ENCODE measurements at places on chromosomes 6 and 20. TPM values are rescaled to one million over a fixed set of nuclear protein-coding genes. Genes with fewer than 3 reads are reported as not detected.
A peak's percentile ranks its signal among the peaks of the same experiment; 100 is the strongest.

GRCh38 chr6:130955755-130956154 lies 107.3 kb downstream of the EPB41L2 start:
- H3K27me3 ChIP-seq, result no peaks in the 10 kb centered on the region
- no peaks in the 10 kb centered on the region for H3K4me1 ChIP-seq
- H3K4me3 ChIP-seq, result no peak overlapping the region
- no peak for DNase-seq

The SLC22A16 gene
- total RNA-seq, result not detected

- H3K27ac ChIP-seq, result peak overlapping the region; percentile 14
- peak overlapping the region; percentile 4 for H3K4me3 ChIP-seq
- H3K4me1 ChIP-seq, result peaks cover 7% of the 10 kb centered on the region
- no peaks in the 10 kb centered on the region for H3K27me3 ChIP-seq
- peaks cover 16% of the 10 kb centered on the region for H3K36me3 ChIP-seq
Observed at GRCh38 chr6:38572186-38572813, 67.4 kb downstream of the BTBD9 start.

DNA sequence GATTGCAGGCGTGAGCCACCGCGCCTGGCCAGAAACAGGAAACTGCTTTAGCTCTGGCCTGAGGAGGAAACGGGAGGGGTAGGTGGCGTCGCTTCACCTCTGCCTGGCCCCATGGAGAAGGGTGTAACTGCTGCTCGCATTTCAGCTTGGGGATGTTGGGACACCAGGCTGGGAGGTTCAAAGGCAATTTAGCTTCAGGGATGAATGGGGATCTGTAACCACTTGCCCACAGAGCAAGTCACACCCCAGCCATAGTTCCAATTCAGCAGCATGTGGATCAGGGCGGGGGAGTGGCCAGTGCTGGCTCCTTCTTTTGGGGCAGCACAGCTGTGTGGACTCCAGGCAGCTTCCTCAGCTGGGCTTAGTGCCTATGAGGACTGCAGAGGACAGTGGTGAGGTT lies 34.8 kb upstream of the NUP153 start:
- H3K4me1 ChIP-seq, result no peaks in the 10 kb centered on the region
- DNase-seq, result no peak
- H3K27ac ChIP-seq, result no peak overlapping the region
- no peaks in the 10 kb centered on the region for H3K27me3 ChIP-seq
- H3K36me3 ChIP-seq, result no peaks in the 10 kb centered on the region

The DIDO1 gene
- total RNA-seq, result 51.9 TPM

GRCh38 chr6:102944475-102944874 lies 1551.0 kb downstream of the GRIK2 start:
- no peaks in the 10 kb centered on the region for H3K4me1 ChIP-seq
- no peaks in the 10 kb centered on the region for H3K36me3 ChIP-seq
- H3K27ac ChIP-seq, result no peak overlapping the region
- H3K4me3 ChIP-seq, result no peak overlapping the region

The IL17F gene
- total RNA-seq, result not detected

GRCh38 chr6:16249971-16250370 lies 11.6 kb downstream of the GMPR start:
- no peaks in the 10 kb centered on the region for H3K4me1 ChIP-seq
- no peaks in the 10 kb centered on the region for H3K36me3 ChIP-seq
- no peak overlapping the region for H3K4me3 ChIP-seq
- H3K27me3 ChIP-seq, result no peaks in the 10 kb centered on the region

DNA sequence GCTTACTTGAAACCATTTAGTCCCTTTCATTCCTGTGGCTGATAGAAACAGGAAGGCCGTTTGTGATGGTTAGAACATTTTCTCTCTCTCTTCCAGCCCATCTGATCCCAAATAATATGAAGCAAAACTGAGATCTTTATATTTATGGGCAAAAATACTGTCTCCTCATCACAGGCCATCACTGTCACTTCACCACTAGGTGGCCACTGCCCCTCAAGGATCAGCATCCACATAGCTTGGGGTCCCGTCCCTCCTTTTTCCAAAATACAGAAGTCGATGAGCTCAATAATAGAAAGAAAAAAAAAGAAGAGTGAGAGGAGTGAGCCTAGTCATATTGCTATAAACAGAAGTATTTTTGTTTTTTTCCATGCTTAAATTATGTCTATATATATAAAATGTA lies 46.4 kb upstream of the LAMP5 start:
- H3K4me1 ChIP-seq, result no peaks in the 10 kb centered on the region
- no peak overlapping the region for H3K27ac ChIP-seq
- DNase-seq, result no peak
- H3K4me3 ChIP-seq, result no peak overlapping the region
- H3K36me3 ChIP-seq, result no peaks in the 10 kb centered on the region
- H3K27me3 ChIP-seq, result no peaks in the 10 kb centered on the region

- DNase-seq, result no peak
- no peak overlapping the region for H3K27ac ChIP-seq
- no peaks in the 10 kb centered on the region for H3K36me3 ChIP-seq
Observed at GRCh38 chr6:31908791-31909190, 6.9 kb upstream of the ZBTB12 start.

GRCh38 chr6:31775184-31775583 lies 1.9 kb downstream of the VWA7 start:
- DNase-seq, result no peak
- H3K4me3 ChIP-seq, result no peak overlapping the region
- no peak overlapping the region for H3K27ac ChIP-seq
- no peaks in the 10 kb centered on the region for H3K27me3 ChIP-seq
- peaks cover 16% of the 10 kb centered on the region for H3K36me3 ChIP-seq
- H3K4me1 ChIP-seq, result peaks cover 69% of the 10 kb centered on the region

GRCh38 chr6:63440057-63440456 lies 120.3 kb upstream of the LGSN start:
- H3K4me1 ChIP-seq, result no peaks in the 10 kb centered on the region
- H3K4me3 ChIP-seq, result no peak overlapping the region
- DNase-seq, result no peak
- no peaks in the 10 kb centered on the region for H3K36me3 ChIP-seq
- H3K27me3 ChIP-seq, result no peaks in the 10 kb centered on the region
- H3K27ac ChIP-seq, result no peak overlapping the region

DNA sequence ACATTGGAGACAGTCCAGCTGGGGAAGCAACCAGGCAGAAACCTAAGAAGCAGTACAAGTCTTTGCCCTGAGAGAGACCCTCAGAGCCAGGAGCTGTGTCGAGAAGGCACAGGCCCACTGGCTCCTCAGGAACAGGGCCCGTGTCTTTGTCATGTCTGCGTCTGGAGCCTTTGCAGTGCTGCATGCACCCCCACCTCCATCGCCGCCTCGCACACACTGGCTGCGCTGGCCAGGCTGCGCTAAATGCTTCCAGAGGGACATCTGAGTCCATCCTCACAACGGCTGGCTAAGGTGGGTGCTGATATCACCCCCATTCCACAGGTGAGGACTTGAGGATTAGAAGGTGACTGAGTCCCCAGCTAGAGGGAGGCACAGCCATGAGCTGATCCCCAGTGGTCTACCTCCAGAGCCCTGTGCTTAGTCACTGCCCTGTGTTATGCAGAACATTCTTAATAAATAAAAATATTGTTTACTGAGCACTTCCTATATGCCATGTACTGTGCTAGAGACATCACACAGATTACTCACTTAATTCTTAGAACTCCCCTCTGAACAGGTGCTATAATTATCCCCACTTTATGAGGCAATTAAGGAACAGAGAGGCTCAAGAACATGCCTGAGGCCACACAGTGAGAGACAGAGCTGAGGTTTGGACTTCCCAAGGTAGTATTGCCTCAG lies 27.6 kb downstream of the GABRR2 start:
- no peak overlapping the region for H3K4me3 ChIP-seq
- DNase-seq, result no peak
- H3K27ac ChIP-seq, result no peak overlapping the region
- no peaks in the 10 kb centered on the region for H3K36me3 ChIP-seq
- no peaks in the 10 kb centered on the region for H3K4me1 ChIP-seq
- H3K27me3 ChIP-seq, result no peaks in the 10 kb centered on the region

DNA sequence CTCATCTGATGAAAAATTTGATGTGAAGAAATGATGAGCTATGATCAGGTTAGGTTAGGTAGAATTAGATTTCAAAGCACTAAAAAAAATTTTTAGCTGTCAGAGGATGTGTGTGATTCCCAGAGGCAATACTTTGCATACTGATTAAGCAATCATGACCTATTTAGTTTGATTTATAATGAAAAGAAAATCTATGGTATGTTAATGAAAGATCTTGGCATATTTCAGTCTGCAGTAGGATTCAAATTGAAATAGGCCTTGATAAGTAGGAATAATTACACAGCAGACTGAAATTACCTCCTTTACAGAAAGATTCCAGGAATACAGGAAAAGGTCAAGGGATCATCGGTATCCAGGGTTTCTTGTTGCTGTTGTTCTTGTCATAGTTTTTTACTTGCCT lies 69.3 kb downstream of the HDDC2 start:
- H3K36me3 ChIP-seq, result no peaks in the 10 kb centered on the region
- no peak for DNase-seq
- no peaks in the 10 kb centered on the region for H3K4me1 ChIP-seq
- no peak overlapping the region for H3K4me3 ChIP-seq
- no peak overlapping the region for H3K27ac ChIP-seq

The SULF2 gene
- total RNA-seq, result 1.5 TPM

- no peak overlapping the region for H3K27ac ChIP-seq
- no peaks in the 10 kb centered on the region for H3K36me3 ChIP-seq
- DNase-seq, result no peak
- no peaks in the 10 kb centered on the region for H3K27me3 ChIP-seq
- no peaks in the 10 kb centered on the region for H3K4me1 ChIP-seq
- no peak overlapping the region for H3K4me3 ChIP-seq
Observed at GRCh38 chr20:59074456-59074855, 31.9 kb upstream of the PRELID3B start.

DNA sequence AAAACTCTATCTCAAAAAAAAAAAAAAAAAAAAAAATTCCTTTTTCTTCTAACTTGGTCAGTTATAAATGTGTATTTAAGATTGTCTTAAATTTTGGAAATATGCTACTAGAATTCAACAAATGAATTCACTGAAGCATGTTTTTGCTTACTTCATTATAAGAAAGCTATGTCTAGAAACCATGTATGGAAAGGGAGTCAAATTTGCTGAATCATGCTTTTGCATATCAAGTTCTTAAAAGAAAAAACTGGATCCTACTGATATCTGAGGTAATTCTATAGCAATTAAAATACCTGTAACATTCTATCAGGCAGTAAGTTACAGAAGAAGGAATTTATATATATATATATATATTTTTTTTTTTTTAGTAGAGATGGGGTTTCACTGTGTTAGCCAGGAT lies 27.7 kb downstream of the AKIRIN2 start:
- H3K27ac ChIP-seq, result no peak overlapping the region
- peaks cover 39% of the 10 kb centered on the region for H3K36me3 ChIP-seq
- DNase-seq, result no peak
- no peaks in the 10 kb centered on the region for H3K27me3 ChIP-seq
- H3K4me1 ChIP-seq, result no peaks in the 10 kb centered on the region

GRCh38 chr6:27332692-27333641 lies 20.9 kb upstream of the POM121L2 start:
- H3K27me3 ChIP-seq, result peaks cover 44% of the 10 kb centered on the region
- H3K27ac ChIP-seq, result no peak overlapping the region
- DNase-seq, result peak; percentile 30
- H3K36me3 ChIP-seq, result no peaks in the 10 kb centered on the region
- H3K4me1 ChIP-seq, result peaks cover 7% of the 10 kb centered on the region

- no peak overlapping the region for H3K4me3 ChIP-seq
- DNase-seq, result no peak
- H3K36me3 ChIP-seq, result no peaks in the 10 kb centered on the region
- H3K4me1 ChIP-seq, result peaks cover 4% of the 10 kb centered on the region
- no peak overlapping the region for H3K27ac ChIP-seq
- H3K27me3 ChIP-seq, result no peaks in the 10 kb centered on the region
Observed at GRCh38 chr6:128483472-128484135, 36.8 kb downstream of the PTPRK start.

The AKAP7 gene
- 9.1 TPM for total RNA-seq

GRCh38 chr6:113394216-113394615 lies 462.9 kb upstream of the MARCKS start:
- H3K27ac ChIP-seq, result no peak overlapping the region
- no peak for DNase-seq
- no peaks in the 10 kb centered on the region for H3K4me1 ChIP-seq
- no peaks in the 10 kb centered on the region for H3K27me3 ChIP-seq
- H3K4me3 ChIP-seq, result no peak overlapping the region

The GRIK2 gene
- total RNA-seq, result not detected

GRCh38 chr20:54256202-54256601 lies 48.3 kb downstream of the PFDN4 start:
- no peak overlapping the region for H3K4me3 ChIP-seq
- no peaks in the 10 kb centered on the region for H3K36me3 ChIP-seq
- no peak overlapping the region for H3K27ac ChIP-seq
- H3K27me3 ChIP-seq, result no peaks in the 10 kb centered on the region

DNA sequence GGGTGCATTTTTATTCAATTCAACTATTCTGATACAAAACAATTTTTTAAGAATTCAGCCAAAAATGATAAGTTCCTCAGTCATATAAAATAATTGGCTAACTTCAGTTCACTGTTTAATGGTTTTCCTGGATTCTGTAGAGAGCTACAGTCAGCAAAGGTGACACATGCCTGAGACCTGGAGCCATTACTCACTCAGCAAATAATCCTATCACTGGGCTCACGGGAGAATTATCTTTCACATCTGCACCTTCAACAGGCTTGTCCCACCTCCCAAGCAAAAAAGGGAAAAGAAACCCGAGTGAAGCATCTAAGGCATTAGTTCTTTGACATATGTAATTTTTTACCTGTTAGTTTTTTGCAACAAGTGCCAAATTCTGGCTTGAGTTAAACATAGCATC lies 34.9 kb upstream of the FOXA2 start:
- no peak overlapping the region for H3K27ac ChIP-seq
- no peaks in the 10 kb centered on the region for H3K27me3 ChIP-seq
- no peaks in the 10 kb centered on the region for H3K4me1 ChIP-seq
- DNase-seq, result no peak
- H3K36me3 ChIP-seq, result no peaks in the 10 kb centered on the region
- no peak overlapping the region for H3K4me3 ChIP-seq

The CALHM5 gene
- not detected for total RNA-seq

DNA sequence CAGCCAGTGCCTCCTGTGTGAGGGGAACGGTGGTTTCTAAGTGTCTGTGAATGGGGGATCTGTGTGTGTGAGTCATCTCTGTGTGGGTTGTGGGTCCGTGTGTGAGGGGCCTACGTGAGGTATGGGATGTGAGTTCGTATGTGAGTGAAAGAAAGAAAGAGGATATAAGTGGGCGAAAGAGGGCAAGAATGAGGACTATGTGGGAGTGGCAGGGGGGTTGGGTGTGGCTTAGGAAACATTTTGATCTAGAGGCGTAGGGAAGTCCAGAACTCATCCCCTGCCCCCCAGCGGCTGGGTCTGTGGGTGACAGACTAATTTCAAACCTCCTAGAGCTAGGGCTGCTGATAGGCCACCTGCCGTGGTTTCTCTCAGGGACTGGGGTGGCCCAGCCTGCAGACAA lies 35.5 kb downstream of the DHX35 start:
- no peaks in the 10 kb centered on the region for H3K27me3 ChIP-seq
- peaks cover 7% of the 10 kb centered on the region for H3K4me1 ChIP-seq
- H3K27ac ChIP-seq, result no peak overlapping the region
- DNase-seq, result no peak

The MLN gene
- not detected for total RNA-seq

Data from CD4-positive, alpha-beta T cell (primary cell).